Prostate gland (tissue), 2 donors: ENCODE measurements at places on chromosomes 6 and 20.
A peak's percentile ranks its signal among the peaks of the same experiment; 100 is the strongest.

DNA sequence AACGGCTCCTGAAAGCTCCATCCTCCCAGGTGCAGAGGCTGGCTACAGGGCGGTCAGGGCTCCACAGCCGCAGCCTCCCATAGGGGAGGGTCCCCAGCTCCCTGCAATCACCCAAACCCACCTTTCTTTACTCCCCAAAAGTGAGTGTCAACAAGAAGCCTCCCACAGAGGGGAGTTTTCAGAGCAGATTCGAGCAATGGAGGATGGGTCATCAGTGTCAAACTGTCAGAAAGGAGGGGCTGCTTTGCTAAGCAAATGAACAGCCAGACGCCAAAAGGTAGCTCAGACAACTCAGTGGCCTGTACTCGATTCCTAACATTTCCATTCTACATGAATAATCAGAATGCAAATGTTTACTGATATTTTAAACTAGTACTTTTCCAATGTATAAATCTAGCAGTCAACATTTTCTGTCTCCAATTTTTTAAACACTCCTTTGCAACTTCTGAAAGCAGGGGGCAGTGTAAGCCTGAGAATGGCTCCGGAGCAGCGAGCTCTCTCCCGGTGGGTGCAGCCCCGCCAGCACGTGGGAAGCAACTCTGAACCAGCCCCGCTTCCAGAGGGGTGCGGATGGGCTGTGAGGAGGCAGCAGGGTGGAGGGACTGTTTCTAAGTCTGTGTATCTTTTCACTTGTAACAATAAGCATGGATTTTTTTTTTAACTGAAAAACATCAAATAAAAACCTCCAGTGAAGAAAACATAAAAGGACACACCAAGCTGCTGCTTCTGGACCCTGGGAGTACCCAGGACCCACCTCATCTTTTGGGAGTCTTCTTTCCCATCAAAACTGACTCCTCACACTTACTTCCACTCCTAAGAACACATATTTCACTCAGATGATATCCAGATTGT, 54.9 kb downstream of the TAF4 start:
- DNase-seq, result peak; percentile 43

GRCh38 chr20:41046716-41047115, 18.1 kb downstream of the TOP1 start:
- DNase-seq, result no peak

- no peak for DNase-seq
These were observed 102.3 kb downstream of the IRF4 start for GRCh38 chr6:493840-494239.

DNA sequence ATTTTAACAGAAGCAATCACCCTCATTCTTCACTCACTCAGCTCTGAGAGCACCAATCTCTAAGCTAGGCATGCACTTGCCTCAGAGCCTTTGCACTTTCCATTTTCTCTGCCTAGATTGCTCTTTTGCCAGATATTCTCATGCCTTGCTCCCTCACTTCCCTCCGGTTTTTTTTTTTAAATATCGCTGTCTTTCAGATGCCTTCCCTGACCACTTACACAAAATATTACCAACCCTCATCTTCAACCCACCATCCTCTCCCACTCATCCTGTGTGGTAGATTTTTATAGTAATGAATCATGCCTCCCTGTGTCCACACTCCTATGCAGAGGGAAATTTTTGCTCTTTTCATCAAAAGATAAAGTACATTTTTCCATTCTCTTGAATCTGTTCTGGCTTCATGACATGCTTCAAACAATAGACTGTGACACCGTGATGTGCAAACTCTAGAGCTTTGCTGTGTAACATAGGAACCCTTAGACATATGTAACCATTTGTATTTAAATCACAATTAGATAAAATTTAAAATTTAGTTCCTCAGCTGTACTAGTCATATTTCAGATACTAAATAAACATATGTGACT, 437.1 kb downstream of the UTRN start:
- no peak for DNase-seq
